Pancreas (tissue), 10 donors: ENCODE measurements at places on chromosomes 7 and 10.

- no peak for DNase-seq
Observed at GRCh38 chr10:123986736-123987135, 95.1 kb upstream of the CPXM2 start.

- no peak for DNase-seq
Observed at GRCh38 chr10:87579563-87579962, 74.9 kb downstream of the MINPP1 start.

DNA sequence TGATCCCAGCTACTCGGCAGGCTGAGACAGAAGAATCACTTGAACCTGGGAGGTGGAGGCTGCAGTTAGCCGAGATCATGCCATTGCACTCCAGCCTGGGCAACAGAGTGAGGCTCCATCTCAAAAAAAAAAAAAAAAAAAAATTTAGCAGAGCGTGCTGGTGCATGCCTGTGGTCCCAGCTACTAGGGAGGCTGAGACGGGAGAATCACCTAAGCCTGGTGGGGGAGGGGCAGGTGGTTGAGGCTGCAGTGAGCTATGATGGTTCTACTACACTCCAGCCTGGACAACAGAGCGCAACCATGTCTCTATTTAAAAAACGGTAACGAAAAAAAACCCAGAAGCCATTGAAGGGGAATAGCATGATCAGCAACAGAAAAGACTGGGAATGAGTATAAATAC lies 89.9 kb downstream of the ARHGAP12 start:
- no peak for DNase-seq

GRCh38 chr10:73788864-73789658 lies 3.7 kb downstream of the ZSWIM8 start:
- DNase-seq: no peak

- DNase-seq: no peak
Observed at GRCh38 chr10:79001082-79001885, 67.5 kb upstream of the ZMIZ1 start.

- no peak for DNase-seq
Observed at GRCh38 chr10:32411797-32412498, 34.0 kb upstream of the CCDC7 start.

GRCh38 chr7:157806711-157807110 lies 469.9 kb downstream of the DNAJB6 start:
- no peak for DNase-seq

- DNase-seq: no peak
Observed at GRCh38 chr7:1942941-1943289, 272.8 kb downstream of the ELFN1 start.

- DNase-seq: no peak
Observed at GRCh38 chr10:15329437-15329836, 41.7 kb downstream of the FAM171A1 start.

DNA sequence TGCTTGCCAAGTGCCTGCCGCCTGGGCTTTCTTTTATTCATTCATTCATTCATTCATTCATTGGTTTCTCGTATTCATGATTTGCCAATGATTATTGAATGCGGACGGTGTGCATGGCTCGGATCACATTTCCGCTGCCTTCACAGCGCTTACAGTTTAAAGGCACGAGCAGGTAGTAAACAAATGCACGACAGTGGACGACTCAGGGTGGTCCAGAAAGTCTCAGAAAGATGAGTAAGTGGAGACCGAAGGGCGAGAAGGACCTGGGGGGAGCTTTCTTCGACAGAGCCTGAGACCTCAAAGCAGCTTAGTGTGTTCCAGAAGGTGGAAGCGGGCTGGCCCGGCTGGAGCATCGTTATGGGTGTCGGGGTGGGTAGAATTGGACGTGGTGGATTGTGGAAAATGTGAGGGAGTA lies 506 bp downstream of the MCM10 start:
- DNase-seq: no peak

DNA sequence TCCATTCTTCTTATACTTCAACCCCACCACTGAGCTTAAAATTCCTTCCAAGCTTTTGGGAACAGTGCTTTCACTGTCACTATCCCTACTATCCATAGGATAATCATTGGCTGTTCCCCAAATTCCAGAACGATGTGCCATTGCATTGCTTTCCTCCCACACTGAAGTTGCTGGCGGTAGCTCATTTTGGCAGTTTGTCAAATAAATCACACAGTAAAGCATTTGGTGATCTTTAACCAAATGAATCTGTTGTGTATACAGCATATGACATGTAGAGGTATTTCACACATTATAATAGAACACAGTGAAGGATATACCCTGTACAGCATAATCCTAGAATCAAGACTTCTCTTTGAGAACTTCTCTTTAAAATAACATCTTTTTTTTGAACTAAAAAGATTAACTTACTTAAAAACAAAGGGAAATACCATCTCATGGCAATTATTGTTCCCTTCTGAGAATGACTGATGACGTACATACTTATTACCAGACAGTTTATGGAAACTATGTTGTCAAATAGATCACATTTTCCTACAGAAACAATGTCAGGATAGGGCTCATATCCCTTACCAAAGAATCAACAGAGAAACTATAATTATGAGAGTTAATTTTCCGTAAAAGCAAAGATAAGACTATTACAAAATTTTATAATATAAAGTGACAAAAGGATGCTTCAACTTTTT lies 93.6 kb downstream of the CTNNA3 start:
- no peak for DNase-seq

DNA sequence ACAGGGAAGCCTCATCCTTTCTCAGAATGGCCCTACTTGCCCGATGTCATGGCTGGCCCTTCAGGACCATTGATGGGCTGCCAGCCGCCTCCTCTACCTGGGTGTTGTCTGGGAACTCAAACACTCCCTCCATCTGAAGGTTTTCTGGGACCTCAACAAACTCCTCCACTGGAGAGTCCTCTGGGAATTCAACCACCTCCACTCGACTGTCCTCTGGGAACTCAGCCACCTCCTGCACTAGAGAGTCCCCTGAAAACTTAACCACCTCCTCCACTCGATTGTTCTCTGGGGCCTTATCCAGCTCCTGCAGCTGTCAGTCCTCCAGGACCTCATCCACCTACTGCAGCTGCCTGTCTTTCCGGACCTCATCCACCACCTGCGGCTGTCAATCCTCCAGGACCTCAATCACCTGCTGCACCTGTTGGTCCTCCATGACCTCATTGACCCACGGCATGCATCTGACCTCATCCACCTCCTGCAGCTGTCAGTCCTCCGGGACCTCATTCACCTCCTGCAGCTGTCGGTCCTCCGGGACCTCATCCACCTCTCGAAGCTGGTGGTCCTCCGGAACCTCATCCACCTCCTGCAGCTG lies 37.1 kb downstream of the MAT1A start:
- no peak for DNase-seq

DNA sequence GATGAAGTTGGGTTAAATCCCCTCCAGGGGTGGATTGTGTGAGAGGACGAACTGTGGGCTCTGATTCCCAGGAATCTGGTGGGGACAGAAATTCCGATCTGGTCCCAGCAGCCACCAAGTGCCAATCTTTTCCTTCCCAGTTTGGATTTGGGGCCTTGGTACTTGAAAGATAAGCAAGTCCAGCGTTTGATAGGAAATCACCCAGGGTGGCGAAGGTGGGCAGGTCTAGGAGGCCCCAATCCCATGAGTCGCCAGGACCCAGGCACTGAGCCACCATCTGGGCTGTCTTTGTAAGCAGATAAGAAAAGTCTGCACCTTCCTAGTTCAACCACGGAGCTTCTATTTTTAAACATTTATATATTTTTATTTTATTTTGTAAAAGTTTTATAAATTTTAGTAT lies 122.6 kb upstream of the LSM8 start:
- no peak for DNase-seq

DNA sequence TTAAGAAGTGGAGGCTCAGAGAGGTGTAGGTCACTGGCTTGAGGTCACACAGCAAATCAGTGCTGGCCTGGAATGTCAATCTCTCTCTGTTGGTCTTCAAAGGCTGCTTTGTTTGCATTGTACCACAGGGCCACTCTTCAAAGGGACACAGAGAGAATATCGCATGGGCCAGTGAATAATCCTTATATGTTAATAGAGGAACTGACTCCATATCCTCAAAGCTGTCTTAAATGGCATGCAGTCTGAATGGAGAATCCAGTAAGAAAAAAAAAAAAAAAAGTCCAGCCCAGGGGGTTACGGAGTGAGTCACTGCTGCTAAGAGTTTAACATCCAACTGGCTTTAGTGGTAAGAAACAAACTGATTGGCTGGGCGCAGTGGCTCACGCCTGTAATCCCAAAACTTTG lies 54.1 kb downstream of the NRAP start:
- no peak for DNase-seq

- DNase-seq: no peak
Observed at GRCh38 chr10:53395449-53395848, 622.9 kb upstream of the MBL2 start.

DNA sequence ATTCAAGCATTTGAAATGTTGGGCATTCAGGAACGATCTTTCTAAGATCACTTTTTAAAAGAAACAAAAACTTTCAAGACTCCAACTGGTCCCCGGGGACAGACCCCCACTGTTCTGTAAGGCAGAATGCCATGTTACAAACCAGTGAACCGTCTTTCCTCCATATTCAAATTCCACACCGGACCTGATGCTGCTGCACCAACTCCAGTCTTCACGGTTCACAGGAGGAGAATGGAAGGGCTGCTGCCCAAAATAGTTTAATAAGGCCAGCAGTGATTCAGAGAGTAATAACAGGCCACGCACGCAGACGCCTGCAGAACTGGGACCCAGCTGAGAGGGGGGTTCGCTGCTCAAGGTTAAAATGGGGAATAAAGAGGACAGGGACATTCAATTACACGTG lies 47.2 kb downstream of the OSBPL3 start:
- no peak for DNase-seq

DNA sequence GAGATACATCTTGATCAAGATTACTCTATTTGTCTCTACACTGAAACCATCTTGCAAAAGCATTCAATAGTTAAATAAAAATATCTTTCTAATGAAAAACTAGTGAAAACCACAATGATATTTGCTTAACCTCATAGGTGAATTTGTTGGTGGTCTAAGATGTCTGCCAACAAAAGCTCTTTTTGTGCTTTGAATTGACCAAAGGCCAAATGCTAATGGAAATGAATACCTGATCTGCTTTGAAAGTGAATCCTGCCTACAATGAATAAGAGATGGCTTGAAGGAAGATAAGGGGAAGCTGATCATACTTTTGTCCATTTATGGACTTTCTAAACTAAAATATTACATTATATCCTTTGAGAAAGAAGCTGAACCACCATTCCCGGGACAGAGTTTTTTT lies 228.9 kb upstream of the ETV1 start:
- no peak for DNase-seq

GRCh38 chr10:21030091-21030490 lies 133.0 kb upstream of the NEBL start:
- no peak for DNase-seq
